ENCODE measurements at places on chromosomes 1 and 21.

GRCh38 chr1:205595435-205595834, 36.4 kb downstream of the ELK4 start:
- no peak for DNase-seq

DNA sequence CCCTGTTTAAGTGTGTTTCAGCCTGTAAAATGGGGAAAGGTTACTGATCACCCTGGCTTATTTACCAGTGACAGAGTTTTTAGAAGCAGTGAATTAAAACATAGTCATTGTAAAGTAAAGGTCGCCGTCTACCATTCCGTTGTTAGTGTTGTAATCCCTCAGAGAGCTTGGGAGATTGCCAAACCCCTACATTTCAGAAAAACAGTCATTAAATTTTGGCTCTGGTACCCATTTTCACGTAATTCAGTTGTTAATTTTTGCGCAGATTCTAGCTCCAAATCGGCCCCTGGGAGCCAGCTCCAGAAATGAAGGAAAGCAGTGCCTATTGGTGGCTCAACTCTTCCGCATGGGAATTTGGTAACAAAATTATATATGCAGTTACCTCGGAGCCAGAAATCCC, 127.7 kb upstream of the AJAP1 start:
- DNase-seq = no peak

- peak; percentile 42 for DNase-seq
Observed at GRCh38 chr1:94633051-94633450, 91.5 kb upstream of the F3 start.

- DNase-seq = no peak
Observed at GRCh38 chr1:209086486-209087192, 496.9 kb upstream of the CAMK1G start.

DNA sequence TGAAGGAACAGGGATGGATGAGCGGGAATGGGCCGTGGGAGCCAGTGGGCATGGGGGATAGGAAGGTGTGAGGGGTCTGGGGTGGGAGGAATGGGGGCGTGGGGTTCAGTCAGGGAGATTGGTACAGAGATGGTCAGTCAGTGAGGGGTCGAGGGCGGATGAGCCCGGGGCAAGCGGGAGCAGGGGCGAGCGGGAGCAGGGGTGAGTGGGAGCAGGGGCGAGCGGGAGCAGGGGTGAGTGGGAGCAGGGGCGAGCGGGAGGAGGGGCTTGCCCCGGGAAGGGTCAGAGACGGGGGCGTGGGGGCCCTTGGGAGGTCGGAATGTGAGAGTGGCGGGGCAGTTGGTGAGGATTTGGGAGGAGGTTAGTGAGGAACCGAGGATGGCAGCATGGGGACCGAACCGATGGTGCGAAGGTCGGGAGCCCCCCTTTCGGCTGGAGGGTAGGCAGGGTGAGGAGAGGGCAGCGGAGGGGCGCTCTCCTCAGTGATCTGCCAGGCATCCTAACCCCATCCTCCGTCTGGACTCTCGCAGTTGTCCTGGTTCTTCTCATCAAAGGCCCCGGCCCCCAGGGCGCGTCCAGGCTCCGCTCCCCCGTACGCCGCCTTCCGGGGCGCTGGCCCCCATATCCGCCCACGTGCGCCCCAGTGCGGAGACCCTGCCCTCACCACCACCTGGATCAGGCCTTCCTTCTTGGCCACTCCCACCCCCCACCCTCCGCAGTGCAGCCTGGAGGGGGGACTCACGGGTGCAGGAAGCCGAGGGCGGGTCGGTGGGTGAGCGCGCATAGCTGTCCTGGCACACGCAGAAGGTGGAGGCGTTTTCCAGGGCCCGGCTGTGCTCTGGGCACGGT, 11.2 kb downstream of the EPHA10 start:
- DNase-seq = no peak

DNA sequence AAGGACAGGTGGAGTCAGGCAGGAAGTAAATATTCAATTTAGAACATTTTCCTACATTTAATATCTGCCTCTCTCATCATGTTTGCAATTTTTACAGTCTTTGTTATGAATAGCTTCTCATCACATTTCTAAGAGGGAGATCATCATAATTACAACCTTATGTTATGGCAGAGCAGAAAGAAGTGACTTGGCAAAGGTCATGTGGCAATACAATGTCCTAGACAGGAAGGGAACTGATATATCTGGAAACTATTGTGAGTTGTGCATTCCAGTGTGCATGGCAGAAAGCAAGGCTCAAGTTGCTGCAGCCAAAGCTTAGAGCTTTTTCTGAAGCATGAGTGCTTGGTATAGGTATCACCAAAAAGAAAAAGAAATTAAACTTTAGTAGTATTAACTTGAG, 43.8 kb upstream of the PRRX1 start:
- peak; percentile 49 for DNase-seq

- DNase-seq = no peak
Observed at GRCh38 chr1:89540406-89540970, 15.9 kb downstream of the LRRC8B start.

DNA sequence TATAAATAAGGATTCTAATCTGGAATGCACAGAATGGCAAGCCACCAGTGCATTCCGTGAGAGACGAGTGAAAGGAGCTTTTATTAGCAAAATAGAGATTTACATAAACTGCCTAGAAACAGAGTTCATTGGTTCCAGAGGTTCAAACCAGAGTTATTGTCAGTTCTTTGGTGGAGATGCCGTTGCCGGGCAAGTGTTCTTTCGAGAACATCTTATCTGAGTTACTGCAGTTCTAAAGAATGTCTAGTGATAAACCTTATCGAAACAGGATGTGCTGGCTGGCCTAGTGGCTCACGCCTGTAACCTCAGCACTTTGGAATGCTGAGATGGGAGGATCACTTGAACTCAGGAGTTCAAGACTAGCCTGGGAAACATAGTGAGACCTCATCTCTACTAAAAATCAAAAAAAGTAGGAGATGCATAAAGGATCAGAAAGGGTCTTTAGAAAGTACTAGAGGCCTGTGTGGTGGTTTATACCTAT, 19.9 kb upstream of the EVI5 start:
- peak; percentile 89 for DNase-seq

GRCh38 chr1:188719735-188720134, 1757.9 kb downstream of the BRINP3 start:
- DNase-seq = no peak

GRCh38 chr1:161158316-161159010, 837 bp upstream of the USP21 start:
- DNase-seq = no peak

DNA sequence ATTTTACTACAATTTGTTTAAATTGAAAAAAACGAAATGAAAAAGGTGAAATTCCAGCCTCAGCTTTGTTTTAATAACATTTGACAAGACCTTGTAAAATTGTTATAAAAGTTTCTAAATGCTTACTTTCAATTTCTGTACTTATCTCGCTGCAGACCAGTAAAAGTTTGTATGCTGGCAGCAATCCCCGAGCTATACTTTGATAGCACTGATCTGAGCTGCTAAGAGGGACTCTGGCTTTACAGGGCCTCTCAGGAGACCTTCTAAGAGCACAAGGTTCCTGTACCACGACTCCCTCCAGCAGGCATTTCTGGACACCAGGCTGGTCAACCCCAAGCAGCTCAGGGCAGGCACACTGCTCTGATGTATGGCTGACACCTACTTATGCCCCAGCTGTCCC, 13.1 kb downstream of the STMN1 start:
- no peak for DNase-seq

- no peak for DNase-seq
Observed at GRCh38 chr21:14833241-14833640, 231.6 kb downstream of the NRIP1 start.

- no peak for DNase-seq
Observed at GRCh38 chr1:199751506-199751905, 276.0 kb upstream of the NR5A2 start.

- no peak for DNase-seq
Observed at GRCh38 chr21:35136586-35137219, 87.6 kb upstream of the RUNX1 start.

DNA sequence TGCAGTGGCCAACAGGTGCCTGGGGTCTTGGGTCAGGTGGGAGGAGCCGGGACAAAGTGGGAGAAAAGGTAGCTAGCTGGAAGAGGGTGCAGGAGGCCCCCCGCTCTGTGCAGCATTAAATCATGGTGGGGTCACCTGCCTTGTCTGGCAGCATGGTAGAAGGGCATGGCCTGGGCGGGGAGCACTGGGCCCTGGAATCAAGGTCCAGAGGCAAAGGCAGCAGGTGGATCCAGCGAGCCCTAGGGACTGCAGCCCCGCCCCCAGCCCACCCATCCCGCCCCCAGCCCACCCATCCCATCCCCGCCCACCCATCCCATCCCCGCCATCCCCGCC, 16.7 kb upstream of the TTLL10 start:
- DNase-seq = no peak

- no peak for DNase-seq
Observed at GRCh38 chr1:217453816-217454215, 177.1 kb downstream of the GPATCH2 start.

GRCh38 chr1:231322880-231323530, 14.6 kb downstream of the EXOC8 start:
- no peak for DNase-seq

DNA sequence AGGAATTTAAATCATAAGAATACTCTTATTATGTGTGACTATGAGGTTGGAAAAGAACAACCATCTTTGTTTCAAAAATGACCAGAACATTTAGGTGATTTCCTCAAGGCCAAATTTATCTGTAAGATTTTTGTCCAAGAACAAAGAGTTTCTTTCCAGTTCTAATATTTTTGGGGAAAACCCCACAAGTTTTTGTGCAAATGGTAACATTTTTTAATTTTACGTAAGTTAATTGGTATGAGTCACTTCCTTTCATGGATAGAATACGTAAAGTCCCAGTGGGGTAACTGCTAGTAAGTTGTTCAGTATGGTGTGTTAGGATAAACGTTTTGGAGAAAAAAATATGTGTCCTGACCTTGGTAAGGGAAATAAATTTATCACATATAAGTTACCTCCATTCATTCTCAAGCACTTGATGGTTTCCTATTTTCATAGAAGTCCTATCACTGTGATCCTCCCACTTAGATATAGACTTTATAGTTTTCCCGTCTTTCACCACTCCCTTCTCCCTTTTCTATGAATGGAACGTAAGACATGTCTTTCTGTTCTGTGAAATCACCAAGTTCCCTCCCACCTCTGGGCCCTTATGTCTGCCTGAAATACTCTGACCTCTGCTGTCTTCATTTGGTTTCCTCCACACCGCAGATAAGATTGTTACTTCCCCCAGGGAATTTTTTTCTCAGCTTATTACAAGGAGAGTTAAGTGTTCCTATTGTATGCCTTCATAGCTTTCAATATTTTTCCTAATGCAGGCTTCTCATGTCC, 34.9 kb upstream of the TSNAX start:
- DNase-seq = no peak

DNA sequence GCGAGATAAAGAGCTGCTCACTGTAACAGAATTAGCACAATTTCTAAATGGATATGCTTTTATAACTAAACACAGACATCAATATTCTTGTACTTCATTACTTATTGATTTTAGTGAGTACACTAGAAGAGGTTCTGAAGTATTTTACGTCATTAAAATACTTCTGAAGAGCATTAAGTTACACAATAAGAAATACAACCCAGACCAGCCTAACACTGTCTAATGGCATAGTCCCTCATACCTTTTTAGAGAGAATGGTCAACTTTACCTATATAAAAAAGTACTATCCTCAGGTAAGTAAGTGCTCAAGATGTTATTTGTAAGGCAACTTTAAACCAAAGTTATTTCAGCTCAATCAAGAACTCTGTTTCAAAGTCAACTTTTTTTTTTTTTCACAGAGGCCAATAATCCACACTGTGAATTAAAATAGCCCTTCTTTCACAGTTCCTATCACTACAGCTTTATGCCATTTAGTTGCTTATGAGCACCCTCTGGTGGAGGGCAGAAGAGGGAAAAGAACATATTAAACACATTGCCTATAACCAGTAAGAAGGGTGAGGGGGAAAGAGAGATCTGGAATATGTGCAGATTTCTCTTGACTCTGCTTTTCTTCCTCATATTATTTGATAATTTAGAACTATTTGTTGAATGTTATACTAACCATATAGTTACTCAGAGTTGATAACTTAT, 182.1 kb upstream of the DMRTA2 start:
- DNase-seq = peak; percentile 17

DNA sequence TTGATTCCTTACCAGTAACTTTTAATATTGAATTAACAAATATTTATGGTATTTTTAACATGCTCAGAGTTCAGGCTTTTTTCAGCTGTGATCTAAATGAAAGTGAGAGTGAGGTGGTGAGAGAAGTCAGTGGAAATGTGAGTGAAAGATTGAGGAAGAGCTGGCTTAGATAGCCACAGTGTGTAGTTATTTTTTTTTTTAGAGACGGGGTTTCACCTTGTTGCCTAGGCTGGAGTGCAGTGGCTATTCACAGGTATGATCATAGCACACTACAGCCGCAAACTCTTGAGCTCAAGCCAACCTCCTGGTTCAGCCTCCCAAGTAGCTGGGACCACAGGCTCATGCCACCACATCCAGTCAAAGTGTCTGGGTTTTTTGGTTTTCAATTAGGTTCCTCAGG, 10.9 kb downstream of the RNF11 start:
- DNase-seq = no peak

- no peak for DNase-seq
Observed at GRCh38 chr1:158809862-158810261, 21.3 kb upstream of the MNDA start.

GRCh38 chr21:41925767-41926116, 28.1 kb downstream of the C2CD2 start:
- DNase-seq = no peak

DNA sequence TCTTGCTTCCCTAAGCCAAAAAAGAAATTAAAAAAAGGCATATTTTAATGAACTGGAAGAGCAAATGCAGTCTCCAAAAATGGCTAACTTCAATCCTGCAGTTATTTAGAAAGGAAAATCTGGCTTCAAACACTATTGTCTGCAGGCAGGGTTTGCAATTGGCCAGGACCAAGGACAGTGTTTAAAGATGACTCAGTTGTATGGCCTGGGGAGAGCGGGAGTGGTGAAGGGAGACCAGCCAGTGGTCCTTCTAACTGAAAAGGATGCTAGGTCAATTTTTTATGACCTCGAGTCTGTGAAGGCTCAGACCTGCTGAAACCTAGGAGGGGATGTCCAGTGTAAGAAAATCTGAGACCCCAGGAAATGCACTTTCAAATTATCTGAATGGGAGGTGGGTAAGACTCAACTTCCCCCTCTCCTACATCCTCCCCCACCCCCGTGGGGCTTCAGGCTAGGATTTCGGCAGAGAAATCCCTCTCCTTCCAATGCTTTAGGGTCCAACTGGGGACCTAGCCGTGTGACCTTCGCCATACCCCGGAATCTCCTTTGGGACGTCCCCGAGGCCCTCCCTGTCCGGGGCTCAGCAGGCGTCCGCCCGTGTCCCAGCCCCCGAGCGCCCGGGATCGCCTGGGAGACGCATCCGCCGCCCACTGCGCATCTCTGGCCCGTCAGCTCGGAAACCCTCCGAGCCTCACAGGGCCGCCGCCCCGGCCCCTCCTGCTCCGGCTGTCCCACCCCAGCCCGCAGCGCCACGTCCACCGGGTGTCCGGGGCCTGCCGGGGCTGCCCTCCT, 602 bp upstream of the RIMKLA start:
- DNase-seq = no peak

GRCh38 chr1:53140451-53140850, 2.0 kb downstream of the SLC1A7 start:
- no peak for DNase-seq

- no peak for DNase-seq
Observed at GRCh38 chr1:228381356-228381755, 25.3 kb downstream of the TRIM11 start.

Data from AG09309 (cell line).